Heart left ventricle (tissue), 16 donors: ENCODE measurements at places on chromosomes 7 and 10. TPM values are rescaled to one million over a fixed set of nuclear protein-coding genes. Genes with fewer than 3 reads are reported as not detected.

SPDYE8 gene
- polyA plus RNA-seq, result not detected

HGF gene
- polyA plus RNA-seq, result 1.4 TPM

CFAP43 gene
- polyA plus RNA-seq, result 0.11 TPM

IQUB gene
- polyA plus RNA-seq, result 0.19 TPM

ZWINT gene
- 1.4 TPM for polyA plus RNA-seq

NANOS1 gene
- 7.1 TPM for polyA plus RNA-seq

NT5C2 gene
- polyA plus RNA-seq, result 38.9 TPM

SRI gene
- 25.9 TPM for polyA plus RNA-seq

MEIG1 gene
- not detected for polyA plus RNA-seq

GNAI1 gene
- 9.2 TPM for polyA plus RNA-seq

ELFN1 gene
- 2.6 TPM for polyA plus RNA-seq

PNLIPRP2 gene
- not detected for polyA plus RNA-seq

EBF3 gene
- 4.3 TPM for polyA plus RNA-seq

ANKRD7 gene
- not detected for polyA plus RNA-seq

BLVRA gene
- polyA plus RNA-seq, result 49.0 TPM

PRF1 gene
- 1.0 TPM for polyA plus RNA-seq

TMEM196 gene
- polyA plus RNA-seq, result not detected

SEC31B gene
- 11.5 TPM for polyA plus RNA-seq

SEMA3C gene
- 11.7 TPM for polyA plus RNA-seq

ACBD7 gene
- not detected for polyA plus RNA-seq

HERPUD2 gene
- polyA plus RNA-seq, result 9.8 TPM

SERPINE1 gene
- 595 TPM for polyA plus RNA-seq

MSS51 gene
- 0.90 TPM for polyA plus RNA-seq

CPN1 gene
- polyA plus RNA-seq, result not detected

IGFBP1 gene
- polyA plus RNA-seq, result not detected

BBS9 gene
- polyA plus RNA-seq, result 7.5 TPM

PLAC9 gene
- 26.5 TPM for polyA plus RNA-seq

NACAD gene
- polyA plus RNA-seq, result 2.8 TPM

PNLIP gene
- polyA plus RNA-seq, result 0.07 TPM

HOXA7 gene
- polyA plus RNA-seq, result not detected

MRLN gene
- polyA plus RNA-seq, result not detected

NOC3L gene
- 2.2 TPM for polyA plus RNA-seq

LRGUK gene
- polyA plus RNA-seq, result not detected

SLC4A2 gene
- 113 TPM for polyA plus RNA-seq

SRRT gene
- 38.0 TPM for polyA plus RNA-seq

ACTL6B gene
- polyA plus RNA-seq, result not detected

AGR2 gene
- polyA plus RNA-seq, result not detected

DENND10 gene
- 18.2 TPM for polyA plus RNA-seq

C10orf67 gene
- polyA plus RNA-seq, result 0.27 TPM

TMEM139 gene
- polyA plus RNA-seq, result 4.1 TPM

ZDHHC4 gene
- 32.1 TPM for polyA plus RNA-seq

CNPY1 gene
- polyA plus RNA-seq, result not detected

KIF5B gene
- 65.6 TPM for polyA plus RNA-seq
